Amniotic stem cell (primary cell): ENCODE measurements at places on chromosomes 2 and 18.

- no peak for DNase-seq
Measured at GRCh38 chr2:167992278-167992677, 255.1 kb downstream of the STK39 start.

DNA sequence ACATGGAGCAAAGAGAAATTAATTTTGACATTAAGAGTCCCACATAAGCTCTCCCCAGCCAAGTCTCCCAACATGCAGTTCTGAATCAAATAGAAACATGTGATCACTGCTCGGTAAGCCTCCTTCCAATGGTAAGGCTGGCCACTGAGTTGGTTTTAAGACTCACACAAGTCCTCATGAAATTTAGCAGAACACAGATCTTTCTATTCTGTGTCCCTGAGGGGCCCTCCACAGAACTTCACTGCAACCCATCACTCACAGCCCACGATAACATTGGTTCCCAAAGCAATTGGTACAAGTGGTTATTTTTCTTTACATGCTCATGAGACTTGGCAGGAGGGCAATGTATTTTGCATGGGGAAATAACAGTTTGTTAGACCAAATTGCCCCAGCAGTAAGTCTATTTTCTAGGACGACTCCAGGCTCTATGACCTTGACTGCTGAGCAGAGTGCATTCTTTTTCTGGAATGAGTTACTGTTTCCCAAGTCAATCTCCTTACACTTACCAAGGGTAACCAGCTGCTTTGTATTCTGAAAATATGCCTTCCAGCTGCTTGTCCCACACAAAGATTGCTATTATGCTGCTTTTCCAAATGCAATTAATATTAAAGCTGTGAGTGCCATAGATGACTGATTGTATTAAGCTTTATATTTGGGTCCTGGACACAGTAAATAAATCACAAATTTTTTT is 142.3 kb upstream of the TANK start:
- DNase-seq: no peak

GRCh38 chr2:128258218-128258617 is 60.5 kb downstream of the HS6ST1 start:
- no peak for DNase-seq

- no peak for DNase-seq
Measured at GRCh38 chr18:49697757-49698524, 115.4 kb downstream of the ACAA2 start.

GRCh38 chr2:166239548-166239947 is 111.7 kb upstream of the SCN1A start:
- peak; percentile 75 for DNase-seq

- no peak for DNase-seq
Measured at GRCh38 chr2:20992201-20992711, 51.6 kb downstream of the APOB start.

- DNase-seq: no peak
Measured at GRCh38 chr2:105517814-105518705, 119.2 kb upstream of the FHL2 start.

DNA sequence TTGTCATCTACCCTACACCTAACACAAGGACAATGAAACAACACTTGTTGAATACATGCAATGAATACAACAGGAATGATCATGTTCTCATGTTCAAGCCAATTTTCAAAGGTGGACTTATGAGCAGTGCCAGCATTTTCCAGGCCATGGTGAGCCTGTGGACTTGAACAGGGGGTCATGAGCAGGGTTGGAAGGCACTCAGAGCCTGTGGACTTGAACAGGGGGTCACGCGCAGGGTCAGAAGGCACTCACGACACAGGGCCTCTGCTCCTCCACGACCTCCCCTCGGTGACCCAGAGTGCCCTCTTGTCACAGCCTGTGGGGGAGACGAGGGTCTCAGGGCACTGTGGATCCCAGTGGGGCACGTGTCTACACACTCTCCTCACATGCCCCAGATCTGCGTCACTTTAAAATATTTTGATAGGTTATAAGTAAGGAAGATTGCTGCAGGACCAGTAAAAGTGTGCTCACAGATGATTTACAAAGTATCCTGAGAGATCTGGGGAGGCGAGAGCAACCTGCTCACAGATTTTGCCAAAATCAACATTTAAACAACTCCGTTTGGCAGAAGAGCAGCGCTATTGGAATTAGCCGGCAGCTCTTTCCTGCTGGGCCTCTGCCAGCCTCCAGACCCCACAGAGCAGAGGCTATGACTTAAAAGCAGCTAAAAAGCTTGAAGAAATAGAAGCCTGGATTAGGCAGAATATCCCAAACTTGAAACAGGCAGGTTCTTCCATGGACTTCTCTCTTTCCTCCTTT is 121.9 kb downstream of the TMEM18 start:
- no peak for DNase-seq

DNA sequence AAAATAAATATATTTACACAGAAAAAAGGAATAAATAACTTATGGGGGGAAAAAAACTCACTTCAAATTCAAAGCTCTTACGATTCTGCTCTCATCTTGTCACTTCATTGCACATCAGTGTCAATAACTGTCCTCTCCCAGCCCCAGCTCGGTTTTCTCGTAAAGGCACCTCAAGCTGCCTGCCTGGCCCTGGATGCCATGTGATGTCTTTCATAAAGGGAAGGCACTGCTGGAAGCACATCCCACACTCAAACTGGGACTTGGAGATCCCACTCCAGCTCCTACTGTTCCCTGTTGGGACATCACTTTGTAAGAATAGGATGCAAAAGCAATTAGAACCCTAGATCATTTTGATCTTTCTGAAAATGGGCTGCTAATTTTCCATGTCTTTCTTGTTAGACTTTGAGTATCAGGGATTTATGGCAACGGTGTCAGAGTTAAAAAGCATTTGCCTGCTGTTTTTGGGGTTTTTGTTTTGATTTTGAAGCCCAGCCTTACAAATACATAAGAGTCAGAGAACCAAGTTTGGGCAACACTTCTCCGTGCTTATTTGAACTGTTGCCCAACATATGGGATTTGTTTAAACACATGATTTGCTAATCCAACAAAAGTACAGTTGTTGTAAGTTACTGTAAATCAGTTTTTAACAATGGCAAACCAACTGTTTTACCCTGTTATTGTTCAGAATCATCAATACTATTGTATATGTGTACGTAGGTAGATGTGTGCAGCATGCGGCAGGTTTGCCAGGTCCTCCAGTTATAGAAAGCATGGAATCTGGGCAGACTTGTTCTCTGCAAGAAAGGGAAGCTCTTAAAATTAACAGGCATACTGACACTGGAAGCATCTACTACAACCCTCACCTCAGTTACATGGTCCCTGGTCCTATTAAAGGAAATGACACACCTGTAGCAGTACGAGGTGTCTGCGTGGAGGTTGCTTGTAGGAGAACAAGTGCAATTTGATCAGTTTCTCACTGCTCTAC is 20.6 kb downstream of the SERTAD2 start:
- DNase-seq: no peak

DNA sequence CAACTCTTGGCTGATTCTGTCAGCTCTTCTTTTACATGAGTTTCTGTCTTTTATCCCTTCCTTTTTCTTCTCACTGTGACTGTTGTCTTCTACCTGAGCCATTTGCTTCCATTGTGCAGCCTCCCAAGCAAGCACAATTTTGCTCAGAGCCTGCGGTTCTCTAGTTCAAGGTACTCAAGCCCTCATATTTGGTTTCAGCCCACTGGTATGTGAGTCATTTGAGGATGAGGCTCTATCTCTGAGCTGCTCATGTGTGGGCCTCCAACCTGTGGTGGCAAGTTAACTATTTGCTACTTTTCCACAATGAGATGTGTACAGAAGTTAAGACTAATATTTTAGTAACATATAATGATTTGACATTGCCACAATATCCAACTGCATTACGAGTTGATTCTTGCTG is 183.0 kb downstream of the PHLPP1 start:
- no peak for DNase-seq

GRCh38 chr18:62300359-62300963 is 24.6 kb upstream of the TNFRSF11A start:
- DNase-seq: no peak

DNA sequence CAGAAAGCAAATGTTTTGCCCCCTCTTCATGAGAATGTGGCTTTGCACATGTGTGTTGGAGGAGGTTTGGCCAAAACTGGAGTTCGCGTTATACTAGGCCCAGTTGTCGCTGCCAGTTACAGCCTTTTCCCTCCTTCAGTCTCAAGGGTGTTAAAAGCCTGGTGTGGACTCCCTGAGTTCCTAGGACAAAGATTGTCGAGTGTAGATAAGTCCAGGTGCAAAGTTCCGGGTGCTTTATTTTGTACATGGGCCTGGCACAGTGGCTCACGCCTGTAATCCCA is 542 bp upstream of the RNF103 start:
- DNase-seq: no peak

DNA sequence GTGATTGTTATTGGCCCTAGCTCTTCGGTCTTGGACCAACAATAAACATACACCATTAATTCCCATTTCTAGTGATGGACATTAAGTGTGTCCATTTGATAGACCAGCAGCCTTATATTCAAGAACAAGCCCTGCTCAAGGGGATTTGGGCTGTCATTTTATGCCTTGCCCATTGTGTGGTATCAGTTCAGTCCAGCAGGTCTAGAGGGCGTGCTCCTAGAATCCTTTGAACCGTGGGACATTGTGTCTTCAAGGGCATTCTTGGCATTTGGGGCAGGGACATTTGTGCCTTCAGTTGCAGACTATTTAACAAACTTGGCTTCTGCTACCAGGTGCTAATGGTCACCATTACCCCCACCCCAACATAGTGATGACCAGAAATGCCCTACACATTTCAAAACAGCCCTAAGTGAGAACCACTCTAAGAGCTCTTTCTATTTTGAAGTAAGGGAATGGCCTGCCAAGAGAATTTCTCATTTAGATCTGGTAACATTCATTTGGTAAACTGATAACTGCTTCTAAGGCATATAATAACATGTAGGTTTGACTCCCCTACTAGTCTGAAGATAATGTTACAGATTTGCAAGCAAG is 284.7 kb downstream of the ALPK2 start:
- no peak for DNase-seq

DNA sequence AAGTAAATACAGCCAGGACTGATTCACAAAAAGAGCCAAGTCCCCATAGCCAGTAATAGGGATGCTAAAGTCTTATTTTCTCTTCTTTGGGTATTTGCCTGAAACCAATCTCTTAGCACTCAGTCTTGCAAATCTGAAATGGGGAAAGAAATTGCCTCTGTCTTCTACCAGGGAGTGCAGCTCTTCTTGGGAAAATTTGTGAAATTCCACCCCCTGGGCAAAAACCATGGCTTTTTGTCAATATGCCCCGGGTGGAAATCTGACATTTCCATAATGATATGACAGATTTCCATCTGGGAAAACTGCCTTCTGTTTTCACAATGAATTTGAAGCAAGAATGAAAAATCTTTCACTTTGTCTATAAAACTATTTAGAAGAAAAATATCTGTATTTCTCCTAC is 628.1 kb downstream of the BCL11A start:
- no peak for DNase-seq

DNA sequence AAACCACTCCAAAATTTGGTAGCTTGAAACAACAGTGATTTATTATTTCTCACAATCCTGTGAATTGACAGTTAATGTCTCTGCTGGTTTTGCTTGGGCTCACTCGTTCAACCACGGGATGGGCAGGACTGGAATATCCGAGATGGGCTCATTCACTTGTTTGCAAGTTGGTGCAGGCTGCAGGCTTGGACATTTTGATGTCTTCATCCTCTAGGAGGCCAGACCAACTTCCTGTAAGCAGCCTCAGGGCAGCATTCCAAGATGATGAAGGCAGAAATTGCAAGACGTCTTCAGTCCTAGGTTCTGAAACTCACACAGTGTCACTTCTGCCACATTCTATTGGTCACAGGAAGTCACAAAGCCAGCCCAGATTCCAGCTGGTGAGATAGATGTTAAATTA is 47.1 kb downstream of the GPR39 start:
- no peak for DNase-seq

- no peak for DNase-seq
Measured at GRCh38 chr2:23592898-23593751, 208.1 kb downstream of the KLHL29 start.

GRCh38 chr2:234241656-234242458 is 191.4 kb downstream of the SPP2 start:
- peak; percentile 40 for DNase-seq

GRCh38 chr2:126994340-126994777 is 95.7 kb downstream of the TEX51 start:
- no peak for DNase-seq

- peak; percentile 94 for DNase-seq
Measured at GRCh38 chr2:172442072-172442895, 14.9 kb downstream of the ITGA6 start.

GRCh38 chr2:38108907-38109731 is 33.2 kb upstream of the CYP1B1 start:
- no peak for DNase-seq

GRCh38 chr2:71512386-71512785 is 59.0 kb downstream of the DYSF start:
- DNase-seq: no peak

- peak; percentile 52 for DNase-seq
Measured at GRCh38 chr2:31296641-31297287, 62.8 kb downstream of the EHD3 start.

DNA sequence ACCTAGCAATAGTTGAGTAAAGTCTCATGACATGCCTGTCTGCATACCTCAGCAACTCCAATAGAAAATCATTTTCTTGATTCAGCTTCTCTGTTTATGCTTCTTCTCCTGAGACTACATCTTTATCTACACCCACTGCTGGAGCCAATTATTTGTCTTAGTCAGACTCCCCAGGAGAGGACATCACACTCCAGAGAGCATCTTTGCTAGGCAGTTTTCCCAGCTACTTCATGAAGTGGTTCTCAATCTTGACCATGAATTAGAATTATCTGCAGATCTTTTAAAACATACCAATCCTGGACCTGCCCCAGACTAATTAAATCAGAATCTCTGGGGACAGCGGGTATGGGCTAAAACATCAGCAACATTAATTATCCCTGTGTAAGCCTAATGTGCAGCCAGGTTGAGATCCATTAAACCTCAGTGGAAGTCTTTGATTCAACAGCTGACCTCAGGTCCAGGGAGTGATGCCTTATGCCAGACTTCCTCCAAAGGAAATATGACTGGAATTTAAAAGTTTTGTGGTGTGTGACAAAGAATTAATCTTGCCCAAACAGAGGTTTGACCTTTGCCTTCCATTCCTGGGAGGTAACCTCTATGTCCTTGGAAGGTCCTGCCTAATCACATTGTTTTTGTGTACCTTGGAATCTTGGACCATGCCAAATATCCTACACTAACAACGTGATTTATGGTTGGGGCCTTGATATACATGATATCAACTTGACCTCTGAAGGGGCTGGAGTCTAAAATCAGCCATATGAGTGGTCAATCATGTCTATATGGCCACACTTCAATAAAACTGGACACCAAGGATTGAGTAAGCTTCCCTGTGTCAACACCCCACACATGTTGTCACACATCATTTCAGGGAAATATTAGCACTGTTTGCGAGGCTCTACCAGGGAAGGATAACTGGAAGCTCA is 99.3 kb upstream of the DNAJC10 start:
- DNase-seq: no peak
